ENCODE measurements at places on chromosomes 3 and 15. TPM values are rescaled to one million over a fixed set of nuclear protein-coding genes. Genes with fewer than 3 reads are reported as not detected.

FGF7 gene
- total RNA-seq = 0.64 TPM

GRCh38 chr3:157351981-157352380, 84.7 kb upstream of the PTX3 start:
- no peak for DNase-seq

C3orf20 gene
- not detected for total RNA-seq

DNA sequence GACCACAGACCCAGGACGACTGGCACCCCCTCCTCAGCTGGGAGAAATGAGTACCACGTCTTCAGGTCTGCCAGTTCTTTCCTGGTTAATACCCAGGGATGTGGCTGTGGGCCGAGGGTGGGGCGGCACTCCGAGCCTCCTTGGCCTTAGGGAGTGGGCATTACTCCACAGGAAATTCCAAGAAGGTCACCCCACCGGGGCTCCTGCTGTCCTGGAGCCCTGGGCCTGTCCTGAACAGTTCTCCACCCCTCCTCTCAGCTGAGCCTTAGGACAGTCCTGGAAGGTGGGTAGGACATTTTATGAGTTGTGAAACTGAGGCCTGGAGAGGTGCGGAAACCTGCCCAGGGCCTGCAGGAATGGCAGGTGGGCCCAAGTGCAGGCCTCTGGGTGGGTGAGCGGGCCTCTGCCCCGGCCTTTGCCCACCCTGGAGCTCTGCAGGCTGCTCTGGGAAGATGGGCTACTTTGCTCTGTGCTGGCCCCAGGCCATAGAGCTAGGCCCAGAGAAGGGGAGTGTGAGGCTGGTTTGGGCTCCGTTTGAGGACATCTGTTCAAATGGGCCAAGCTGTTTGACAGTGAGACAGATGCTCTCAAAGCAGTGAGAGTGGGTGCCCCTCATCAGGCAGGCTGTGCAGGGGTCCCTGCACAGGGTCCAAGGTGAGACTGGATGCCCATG, 103.1 kb downstream of the TMEM266 start:
- no peak for DNase-seq

GRCh38 chr3:45943207-45943846, at the start of gene CXCR6:
CXCR6 (plus strand) TSS chr3:45943464; CDS start chr3:45946482, 3,018 bp downstream.
- no peak for DNase-seq

All from glomerular endothelial cell (primary cell).